CD4-positive, alpha-beta T cell treated with Interleukin-10 for 1 hour (primary cell): ENCODE measurements at places on chromosomes 2 and 18.

DNA sequence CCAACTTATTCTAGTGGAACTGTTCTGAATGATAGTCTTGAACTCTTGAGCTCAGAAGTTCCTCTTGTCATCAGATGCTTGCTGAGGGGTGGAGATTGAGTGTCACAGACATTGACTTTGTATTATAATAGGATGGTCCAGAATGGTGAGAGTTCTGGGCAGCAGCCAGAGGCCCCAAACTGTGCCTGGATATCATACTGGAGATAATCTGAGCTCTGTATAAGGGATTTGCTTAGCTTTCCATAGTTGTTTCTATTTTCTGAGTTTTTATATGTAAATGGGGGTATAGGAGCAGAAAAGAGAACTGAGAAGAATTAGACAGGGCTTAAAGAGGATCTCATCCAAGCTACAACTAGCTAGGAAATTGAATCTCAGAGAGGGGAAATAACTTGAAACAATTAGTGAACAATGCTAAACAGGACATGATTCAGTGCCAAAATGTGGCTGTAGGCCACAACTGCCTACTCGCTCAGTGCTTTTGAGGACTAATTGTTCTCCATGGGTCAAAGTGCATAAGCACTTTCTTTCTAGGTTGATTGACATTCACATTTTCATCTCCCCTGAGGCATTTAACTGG lies 10.1 kb upstream of the LCLAT1 start:
- DNase-seq: no peak

- DNase-seq: no peak
Observed at GRCh38 chr18:68439642-68440041, 275.3 kb downstream of the TMX3 start.

GRCh38 chr18:57579934-57580333 lies 6.6 kb downstream of the FECH start:
- no peak for DNase-seq

- peak; percentile 3 for DNase-seq
Observed at GRCh38 chr2:227545990-227546389, 52.7 kb upstream of the SCYGR2 start.

GRCh38 chr2:228828397-228828796 lies 442.7 kb downstream of the PID1 start:
- no peak for DNase-seq

DNA sequence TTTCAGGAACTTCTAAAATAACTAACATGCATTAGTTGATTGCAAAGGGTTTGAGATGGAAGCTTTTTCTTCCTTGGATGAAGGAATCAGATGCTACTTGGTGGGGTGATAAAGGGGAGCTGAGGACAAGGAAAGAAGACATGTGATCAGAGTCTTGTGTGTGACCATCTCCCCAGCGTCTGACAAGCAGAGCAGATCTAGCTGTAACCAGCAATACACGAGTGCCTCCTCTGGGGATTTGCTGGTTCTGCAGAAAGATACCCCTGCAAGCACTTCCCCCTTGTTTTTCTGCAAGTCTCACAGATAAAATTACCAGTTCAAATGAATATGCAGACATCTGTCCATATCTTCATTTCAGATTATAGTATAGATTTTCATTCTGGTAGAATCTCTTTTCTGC lies 2.7 kb downstream of the CDH7 start:
- no peak for DNase-seq

- no peak for DNase-seq
Observed at GRCh38 chr18:62878305-62878704, 163.0 kb downstream of the PHLPP1 start.

DNA sequence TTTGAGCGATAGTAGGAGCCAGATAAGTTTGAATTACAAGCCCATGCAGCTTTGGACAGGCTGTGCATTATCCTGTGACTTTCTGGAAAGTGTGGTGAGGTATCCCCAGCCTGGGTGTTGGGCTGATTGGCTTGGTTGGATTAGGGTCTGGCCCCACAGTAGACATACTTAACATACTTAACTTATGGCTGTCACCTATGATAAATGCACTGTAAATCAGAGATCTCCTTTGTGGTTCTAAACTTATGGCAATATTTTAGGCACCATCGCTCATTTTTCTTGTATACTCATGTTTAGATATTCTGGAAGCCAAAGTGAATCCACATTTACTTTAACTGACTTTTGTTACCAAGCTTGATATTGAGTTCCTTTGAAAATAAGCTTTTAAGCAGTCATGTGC lies 54.8 kb downstream of the SPTBN1 start:
- no peak for DNase-seq

- DNase-seq: no peak
Observed at GRCh38 chr2:168514692-168515091, 58.6 kb downstream of the CERS6 start.

DNA sequence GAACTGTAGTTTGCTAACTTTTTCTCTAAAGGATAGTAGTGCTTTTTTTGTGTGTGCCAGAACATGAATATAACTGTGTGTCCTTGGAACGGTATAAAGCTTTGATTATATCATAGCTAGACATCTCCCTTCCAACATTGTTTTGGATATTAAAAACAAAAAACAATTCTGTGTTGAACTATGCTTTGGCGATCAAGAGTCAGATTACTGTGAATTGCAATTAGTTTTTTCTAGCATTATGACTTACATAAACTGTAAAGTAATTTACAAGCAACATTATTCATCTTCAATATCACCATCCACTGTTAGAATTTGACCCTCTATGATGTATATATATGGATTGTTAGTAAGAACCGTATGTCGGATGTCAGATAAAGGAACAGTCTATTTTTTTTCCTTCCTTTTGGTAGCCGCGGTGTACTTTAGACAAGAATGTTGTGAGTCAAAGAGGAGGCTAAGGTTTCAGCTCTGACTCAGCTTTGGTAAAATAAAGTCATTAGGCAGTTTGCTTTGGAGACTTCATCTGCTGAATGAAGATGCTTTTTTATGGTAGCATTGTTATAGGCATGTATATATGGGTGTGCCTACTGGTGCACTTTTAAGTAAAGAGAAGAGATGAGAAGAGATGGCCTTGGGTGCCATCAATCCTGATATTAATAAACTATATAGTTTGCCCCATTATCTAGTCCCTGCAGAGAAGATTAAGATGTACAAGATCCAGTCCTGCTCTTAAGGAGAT lies 76.4 kb downstream of the LTBP1 start:
- no peak for DNase-seq

GRCh38 chr18:63183378-63183777 lies 136.2 kb downstream of the BCL2 start:
- DNase-seq: no peak

- DNase-seq: no peak
Observed at GRCh38 chr2:85791704-85792565, 38.1 kb downstream of the ATOH8 start.

- no peak for DNase-seq
Observed at GRCh38 chr2:181380581-181380980, 76.6 kb upstream of the ITGA4 start.

DNA sequence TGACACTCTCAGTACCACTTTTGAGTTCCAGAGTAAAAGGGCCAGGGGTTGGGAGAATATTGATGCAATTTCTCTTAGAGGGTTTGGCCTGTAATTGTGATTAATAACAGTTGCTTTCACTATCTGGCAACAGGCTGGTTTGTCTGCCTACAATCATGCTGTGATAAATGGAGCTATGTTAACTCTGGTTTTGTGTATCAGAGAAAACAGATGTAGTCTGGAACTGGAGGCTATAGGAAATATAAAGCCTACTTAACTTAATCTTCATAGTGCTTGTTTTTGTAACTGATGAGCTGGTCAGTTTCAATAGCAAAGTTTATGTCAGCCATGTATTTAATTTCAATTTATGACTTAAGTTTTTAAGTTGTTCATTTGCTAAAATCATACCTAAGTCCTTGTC lies 138.0 kb downstream of the AGPS start:
- DNase-seq: no peak

DNA sequence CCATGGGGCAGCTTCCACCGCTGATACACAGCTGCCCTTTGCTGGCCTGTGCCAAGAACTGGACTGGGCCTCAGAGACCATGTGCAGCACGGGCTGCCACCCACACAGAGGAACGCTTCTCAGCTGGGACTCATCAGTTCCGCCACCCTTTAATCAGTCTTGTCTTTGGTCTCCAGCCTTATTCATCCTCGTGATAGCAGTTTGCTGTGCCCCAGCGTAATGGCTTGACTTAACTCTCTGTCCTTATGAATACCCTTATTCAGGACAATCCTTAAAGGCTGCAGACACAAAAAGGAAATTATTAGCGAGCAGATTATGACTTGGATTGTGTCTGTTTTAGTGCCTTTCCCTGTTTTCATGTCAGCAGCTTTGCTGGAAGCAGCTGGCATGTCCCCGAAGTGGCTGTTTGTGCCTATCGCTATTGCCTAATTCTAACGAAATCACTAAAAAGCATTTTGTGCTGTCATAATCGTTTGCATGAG lies 108.9 kb upstream of the DAPL1 start:
- DNase-seq: no peak

DNA sequence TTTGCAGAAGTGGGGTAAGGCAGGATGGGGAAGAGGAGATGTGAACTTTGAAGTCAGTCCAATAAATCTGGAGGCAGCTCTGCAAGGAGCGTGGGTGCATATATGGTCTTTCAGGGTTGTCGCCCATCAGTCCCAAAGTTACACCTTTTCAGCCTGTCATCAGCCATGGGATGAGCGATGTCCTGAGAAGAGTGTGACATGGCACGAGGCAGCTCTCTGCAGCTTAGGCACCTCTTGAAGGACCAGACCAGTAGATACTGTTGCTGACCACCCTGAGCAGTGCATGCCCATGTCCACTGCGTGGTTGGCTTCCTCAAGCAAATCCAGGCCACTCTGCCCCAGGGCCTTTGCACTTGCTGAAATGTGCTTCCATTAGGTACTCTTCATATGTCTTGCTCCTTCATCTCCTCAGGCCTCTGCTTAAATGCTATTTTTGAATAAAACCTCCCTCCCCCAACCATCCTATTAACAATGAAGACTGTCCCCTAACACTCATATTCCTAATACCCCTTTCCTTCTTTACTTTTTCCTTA lies 171.7 kb downstream of the ACTR3 start:
- DNase-seq: no peak

GRCh38 chr2:192741889-192742288 lies 547.2 kb upstream of the TMEFF2 start:
- no peak for DNase-seq

DNA sequence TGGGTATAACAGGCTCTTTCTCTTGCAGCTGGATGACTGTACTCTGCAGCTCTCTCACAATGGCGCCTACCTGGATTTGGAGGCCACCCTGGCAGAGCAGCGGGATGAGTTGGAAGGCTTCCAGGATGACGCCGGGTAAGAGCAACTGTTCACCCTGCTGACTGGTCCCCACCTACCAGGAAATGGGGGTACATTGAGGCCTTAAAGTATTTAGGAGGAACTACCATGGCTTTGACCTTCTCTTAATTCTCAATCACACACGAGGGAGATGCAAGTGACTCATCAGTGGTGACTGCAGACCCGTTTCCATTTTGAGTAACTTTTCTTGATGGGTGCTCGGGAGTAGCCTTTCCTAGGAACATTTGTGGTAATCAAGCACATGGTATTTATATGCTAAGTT lies 58.0 kb downstream of the FHOD3 start:
- DNase-seq: no peak

DNA sequence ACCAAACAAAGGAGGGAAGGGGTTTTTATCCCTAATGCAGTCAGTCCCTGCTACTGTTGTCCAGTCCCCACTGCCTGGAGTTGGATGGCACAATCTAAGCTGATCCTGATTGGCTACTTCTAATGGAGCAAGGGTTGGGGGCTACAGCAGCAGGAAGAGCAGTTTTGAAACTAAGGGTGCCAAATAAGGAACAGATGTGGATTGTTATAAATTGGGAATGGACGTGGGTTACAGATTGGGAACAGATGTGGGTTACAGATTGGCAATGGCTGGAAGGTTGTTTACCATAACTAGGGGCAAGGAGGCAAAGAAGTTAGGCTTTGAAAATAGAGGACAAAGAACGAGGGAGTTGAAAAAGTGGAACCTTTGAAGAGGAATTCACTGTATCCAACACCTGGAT lies 16.0 kb upstream of the PROM2 start:
- DNase-seq: no peak

DNA sequence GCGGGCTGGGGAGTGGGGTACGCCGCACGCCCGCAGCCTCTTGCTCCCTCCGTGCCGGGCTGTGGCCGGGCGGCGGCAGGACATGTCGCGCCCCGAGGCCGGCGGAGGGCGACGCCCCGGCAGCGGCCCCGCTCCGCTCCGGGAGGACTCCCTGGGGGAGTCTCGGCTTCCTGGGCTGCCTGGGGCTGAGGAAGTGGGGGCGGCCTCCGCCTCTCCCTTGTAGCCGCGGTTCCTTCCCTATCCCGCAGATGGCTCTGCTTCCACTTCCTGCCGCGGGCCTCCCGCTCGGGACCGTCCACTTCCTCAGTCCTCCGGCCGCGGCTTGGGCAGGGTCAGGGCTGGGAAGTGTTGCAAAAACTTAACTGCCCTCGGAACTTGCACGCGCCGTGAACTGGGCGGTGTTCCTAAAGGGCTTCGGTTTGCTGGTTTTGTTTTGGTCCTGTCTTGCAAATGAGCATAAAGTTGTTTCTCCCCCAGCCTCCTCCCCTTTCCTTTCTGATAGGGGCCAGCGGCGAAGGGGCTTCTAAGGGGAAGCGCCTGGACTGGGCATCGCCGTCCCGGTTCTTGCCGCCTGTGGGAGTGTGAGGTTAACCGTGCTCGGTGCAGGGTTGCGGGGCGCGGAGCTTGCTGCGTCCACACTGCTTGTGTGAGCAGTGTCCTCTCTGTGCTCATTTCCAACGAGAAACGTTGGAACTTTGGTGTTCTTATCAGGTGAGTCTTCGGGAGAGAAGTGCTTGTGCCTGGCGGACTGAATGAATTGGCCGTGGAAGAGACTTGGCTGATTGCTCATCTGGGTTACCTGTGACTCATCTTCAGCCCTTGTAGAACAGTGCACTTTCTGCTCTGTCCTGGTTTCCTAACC lies 600 bp downstream of the RALB start:
- peak; percentile 43 for DNase-seq

DNA sequence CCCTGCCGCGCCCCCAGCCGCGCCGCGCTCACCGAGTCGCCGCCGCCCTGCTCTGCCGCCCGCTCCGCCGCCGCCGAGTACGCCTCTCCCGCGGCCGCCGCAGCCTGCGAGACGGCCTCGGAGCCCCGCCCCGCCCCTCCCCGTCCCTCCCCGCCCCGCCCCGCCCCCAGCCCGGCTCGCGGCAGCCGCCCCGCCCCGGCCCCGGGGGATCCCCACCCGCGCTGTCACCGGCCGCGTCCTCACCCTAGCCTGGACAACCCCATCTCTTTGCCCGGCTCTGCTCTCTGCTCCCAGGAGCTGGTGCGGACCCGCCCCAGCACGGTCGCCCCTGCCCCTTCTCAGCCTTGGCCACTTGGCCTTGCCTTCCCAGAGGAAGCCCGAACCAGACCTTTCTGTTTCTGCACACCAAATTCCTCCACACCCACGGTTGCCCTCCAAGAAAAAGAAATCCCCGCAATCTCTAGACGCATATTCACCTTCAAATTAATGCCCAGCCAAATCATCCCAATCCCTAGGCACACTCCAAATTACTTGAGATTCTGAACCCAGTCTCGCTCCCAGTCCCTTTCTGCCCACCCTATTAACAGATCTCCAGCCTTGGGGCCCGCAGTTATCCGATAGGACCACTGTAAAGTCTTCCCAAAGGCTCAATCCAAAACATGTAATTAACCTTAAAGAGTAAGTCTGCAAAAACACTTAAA lies at the start of gene CYRIA:
CYRIA (minus strand) TSS at position 87 of the 701 bp plus-strand sequence. CDS start 77,715 bp downstream, outside the sequence.
- peak; percentile 54 for DNase-seq
